Chondrocyte (in vitro differentiated cells): ENCODE measurements at places on chromosomes 12 and 14.

GRCh38 chr12:64456119-64456518 is 4.2 kb downstream of the TBK1 start:
- no peak for DNase-seq

DNA sequence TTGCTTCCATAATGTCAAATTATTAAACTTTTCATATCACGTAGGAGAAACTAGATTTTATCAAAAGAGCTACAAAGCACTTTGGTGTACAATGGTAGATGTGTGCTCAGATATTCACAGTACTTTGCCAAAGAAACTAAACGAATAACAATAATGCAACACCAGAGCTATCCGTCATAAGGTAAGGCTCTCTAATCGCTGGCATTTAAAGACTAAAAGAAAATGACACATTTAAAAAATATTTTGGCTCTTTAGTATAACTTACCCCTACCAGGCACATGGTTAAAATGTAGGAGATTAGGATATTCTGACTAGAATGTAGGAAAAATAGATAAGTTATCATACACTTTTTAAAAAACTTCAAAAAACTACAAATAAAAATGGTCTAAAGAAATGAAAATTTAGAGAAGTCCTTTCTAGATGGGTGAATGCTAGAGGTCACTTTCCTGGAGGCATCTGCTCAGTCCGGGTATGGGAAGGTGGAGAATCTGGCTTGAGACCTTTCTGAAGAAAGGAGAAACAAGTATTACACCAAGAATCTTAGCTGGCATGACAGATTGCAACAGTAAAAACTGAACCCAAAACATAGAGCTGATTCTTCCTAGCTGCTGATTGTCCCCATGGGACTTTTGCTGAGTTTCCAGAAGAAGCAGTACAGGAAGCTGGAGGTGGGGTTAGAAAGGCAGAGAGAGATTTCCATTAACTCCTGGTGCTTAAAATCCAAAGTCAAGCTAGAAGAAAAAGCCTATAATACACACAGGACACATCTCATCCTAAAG is 67.9 kb downstream of the FAR2 start:
- DNase-seq = no peak

- no peak for DNase-seq
Observed at GRCh38 chr12:52631264-52631663, 12.9 kb upstream of the KRT73 start.

GRCh38 chr12:16499611-16500010 is 106.4 kb downstream of the LMO3 start:
- DNase-seq = no peak
